Stimulated activated CD4-positive, alpha-beta T cell treated with anti-CD3 and anti-CD28 coated beads, Interleukin-4, amount 100 ng/mL, for 1 hour (primary cell): ENCODE measurements at places on chromosomes 6 and 20.

DNA sequence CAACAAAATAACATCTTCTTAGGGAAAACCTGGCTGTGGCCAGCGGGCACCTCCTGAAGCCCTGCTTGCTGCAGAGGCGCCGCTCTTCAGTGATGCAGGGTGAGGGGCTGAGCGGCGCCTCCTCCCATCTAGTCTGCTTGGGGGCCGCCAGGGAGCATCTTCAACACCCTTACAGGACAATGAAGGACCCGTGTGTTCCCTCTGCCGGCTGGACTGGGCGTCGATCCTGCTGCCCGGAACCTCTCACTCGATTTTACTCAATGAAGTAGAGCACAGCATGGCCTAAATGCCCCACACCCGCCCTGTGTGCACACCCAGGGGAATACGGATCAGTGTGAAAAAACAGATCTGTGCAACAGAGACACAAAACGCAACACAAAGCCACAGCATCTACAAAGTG, 28.5 kb upstream of the MPC1 start:
- no peak for DNase-seq

DNA sequence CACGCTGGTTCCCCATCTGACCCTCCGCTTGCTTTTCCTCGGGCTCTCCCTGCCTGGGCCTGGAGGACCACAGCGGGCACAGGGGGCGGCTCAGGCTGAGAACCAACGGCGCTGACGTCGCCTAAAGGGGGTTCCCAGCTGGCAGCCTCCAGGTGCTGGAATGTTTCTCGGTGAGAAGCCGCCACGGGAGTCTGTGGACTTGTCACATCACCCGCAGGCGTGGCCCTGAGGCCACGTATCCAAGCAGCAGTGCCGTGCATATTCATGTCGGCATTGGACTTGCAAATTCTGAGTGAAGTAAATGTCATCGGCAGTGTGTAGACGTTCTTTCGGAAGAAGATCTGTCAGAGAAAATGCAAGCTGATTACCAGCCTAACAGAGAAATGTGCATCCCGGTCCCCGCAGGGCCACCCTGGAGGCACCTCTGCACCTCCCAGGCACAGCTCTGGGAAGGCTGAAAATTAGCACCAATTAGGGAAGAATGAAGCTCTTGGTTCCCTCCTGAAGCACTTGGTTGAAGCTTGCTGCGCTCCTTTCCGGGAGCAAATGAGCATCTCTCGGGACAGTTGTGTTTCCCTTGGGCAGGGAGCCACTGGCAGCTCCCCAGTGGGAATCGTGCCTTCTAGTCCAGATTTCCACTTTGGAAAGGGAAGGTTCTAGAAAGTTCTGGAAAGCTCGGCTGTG, 24.3 kb downstream of the NTSR1 start:
- no peak for DNase-seq

DNA sequence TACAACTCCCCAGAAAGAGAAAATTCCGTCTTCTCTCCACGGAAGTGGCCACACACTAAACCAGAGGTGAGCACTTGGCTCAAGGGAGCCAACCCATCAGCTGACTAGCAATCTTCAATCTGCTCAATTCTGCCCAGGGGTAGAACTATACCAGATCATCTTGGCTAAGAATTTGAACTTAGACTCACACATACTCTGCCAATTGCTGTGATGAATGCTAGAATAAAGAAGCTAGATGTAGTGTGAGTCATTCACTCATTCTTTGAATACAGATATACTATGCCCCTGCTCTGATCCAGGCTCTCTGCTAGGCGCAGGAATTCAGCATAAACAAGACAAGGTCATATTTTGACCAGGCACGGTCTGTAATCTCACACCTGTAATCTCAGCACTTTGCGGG, 147.9 kb upstream of the SHLD1 start:
- DNase-seq, result no peak

- no peak for DNase-seq
Observed at GRCh38 chr6:77092971-77093370, 370.3 kb downstream of the HTR1B start.

- no peak for DNase-seq
Observed at GRCh38 chr6:15556711-15557110, 106.1 kb downstream of the DTNBP1 start.

- peak; percentile 16 for DNase-seq
Observed at GRCh38 chr6:14452567-14453527, 335.3 kb downstream of the CD83 start.

DNA sequence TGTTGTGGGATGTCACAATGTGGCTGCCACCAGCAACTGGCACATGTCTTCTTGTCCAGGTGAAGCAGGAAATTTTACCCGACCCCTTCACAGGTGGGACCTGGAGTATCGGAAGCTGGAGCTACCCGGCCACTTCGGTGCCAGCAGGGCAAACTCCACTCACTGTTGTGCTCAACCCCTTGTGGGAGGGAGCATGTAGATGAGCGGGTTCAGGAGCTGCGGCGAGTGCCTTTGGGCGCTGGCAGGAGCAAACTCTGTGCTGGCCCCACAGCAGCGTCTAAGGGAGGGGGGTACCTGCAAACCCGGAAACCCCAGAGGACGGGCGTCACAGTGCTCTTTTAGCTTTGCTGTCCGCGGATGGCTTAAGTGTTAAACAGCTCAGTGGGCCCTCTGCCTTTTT, 20.7 kb upstream of the SULF2 start:
- no peak for DNase-seq

DNA sequence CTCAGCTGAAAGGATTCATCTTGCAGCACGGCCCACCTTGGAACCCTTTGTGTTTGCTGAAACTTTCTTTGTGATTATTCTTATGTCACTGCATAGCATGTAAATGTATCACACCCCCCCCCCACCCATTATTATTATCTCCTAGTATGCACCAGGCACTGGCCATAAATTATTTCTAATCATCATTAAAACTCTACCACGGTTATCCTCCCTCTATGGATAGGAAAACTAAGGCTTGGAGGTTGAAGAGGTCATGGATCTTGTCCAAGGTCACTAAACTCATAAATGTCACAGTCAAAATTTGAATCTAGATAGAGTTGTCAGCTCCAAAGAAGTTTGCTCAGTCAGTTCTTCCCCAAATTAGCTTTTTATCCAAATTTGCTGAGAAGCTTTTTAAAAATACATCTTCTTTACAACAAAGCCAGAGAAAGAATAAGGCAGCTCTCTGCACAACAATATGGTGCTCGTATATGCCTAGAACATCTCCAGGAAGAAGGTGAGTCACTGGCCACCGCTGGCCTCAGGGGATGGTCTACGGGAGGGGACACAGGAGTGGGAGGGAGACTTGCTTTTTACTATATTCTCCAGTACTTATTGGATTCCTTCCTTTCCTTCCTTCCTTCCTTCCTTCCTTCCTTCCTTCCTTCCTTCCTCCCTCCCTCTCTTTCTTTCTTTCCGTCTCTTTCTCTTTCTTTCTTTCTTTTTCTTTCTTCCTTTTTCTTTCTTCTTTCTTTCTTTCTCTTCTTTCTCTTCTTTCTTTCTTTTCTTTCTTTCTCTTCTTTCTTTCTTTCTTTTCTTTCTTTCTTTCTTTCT, 134.5 kb downstream of the VEGFA start:
- no peak for DNase-seq

DNA sequence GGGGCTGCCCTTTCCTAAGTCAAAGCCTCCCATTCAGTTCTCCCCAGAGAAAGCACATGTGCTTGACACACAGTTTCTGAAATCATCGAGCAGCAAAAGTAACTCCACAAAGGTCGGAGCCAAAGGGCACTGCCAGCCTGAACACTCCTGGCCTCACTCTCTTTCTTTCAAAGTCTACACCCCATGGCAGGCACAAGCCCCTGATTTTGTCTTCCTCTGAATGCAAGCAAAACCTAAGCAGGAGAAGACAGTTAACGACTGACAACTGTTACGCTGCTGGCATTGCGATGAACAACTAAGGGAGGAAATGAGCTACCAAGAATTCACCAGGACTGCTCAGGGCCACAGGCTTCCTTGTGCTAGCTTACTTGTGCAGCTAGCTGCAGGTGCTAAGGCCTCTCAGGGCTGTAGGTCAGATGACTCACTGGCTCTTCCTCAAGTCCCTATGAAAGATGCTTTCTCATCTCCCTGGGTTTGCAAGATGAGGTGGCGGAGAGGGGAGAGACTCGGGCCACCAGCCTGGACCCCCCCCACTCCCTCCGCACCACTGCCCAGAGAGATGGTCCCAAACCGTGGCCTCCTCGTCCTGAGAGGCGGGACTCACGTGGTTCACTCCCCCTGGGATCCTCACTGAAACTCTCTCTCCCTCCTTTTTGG, 208.2 kb downstream of the DLL1 start:
- no peak for DNase-seq

DNA sequence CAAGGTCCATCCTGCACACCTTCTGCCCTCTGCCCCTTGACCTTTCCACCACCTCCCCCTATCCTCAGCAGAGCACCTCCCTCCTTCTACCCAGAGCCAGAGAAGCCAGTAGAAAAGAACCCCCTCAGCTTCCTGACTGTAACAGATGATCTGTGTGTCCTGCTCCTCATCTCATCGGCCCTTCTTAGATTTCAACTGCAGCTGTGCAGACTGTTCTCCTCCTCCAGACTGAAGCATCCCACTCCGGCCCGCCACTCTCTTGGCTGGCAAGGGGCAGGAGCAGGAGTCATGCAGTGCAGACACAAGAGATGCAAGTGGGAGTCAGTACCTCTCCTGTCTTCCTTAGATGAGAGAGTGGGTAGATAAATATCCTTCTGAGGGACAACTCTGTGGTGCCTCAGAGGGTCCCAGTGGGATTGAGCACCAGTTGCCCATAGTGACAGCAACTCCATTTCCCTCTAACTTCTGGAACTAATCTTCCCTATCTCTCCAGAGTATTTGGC, 163.5 kb upstream of the MLN start:
- no peak for DNase-seq

GRCh38 chr20:61835301-61835700, 230.4 kb downstream of the TAF4 start:
- DNase-seq, result no peak

- no peak for DNase-seq
Observed at GRCh38 chr6:72977114-72977513, 248.2 kb downstream of the KHDC1L start.
